ENCODE measurements at places on chromosomes 1 and 21. TPM values are rescaled to one million over a fixed set of nuclear protein-coding genes. Genes with fewer than 3 reads are reported as not detected.

Gene CELA2B
- total RNA-seq: not detected

DNA sequence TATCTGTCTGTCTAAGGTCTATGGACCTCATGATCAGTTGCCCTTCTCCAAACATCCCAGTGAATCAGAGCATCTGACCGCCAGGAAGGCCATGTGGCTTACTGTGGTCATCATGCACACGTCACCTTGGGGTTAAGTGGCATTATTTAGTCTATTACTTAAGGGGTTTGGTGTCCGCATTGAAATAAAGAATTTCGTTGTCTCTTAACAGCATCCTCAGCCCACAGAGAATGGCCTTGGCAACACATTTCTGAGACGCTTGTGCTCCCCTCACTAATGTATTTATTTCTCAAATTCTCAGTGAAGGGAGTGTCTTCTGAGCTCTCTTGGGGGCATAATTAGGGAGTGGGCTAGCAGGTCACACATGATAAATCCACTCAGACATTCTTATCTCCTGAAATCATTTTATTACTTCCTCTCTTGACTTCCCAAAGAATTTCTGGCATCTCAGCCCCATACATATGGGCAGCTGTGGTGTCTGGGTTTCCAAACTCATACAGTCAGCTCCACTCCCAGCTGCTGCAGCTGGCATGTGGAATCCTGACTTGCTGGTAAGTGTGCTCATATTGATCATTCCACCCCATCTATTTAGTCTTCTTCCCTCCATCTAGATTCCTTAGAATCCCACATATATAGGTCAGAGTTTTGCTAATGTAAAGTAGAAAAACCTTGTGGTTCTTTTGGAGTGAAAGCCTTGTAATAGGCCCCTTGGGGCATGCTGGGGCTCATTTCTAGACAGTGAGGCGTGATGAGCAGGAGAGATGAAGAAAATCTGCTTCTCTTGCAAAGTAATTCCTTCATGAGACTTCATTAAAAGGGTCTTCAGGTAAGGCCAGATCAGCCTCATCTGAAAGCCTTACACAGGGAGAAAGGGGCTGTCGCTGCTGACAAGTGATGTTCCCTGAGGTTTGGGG is 110.5 kb downstream of the HHAT start:
- DNase-seq: peak; percentile 98

Gene CFAP107
- not detected for total RNA-seq

GRCh38 chr1:97685360-97685759 is 235.5 kb downstream of the DPYD start:
- no peak for DNase-seq

Gene LPGAT1
- 67.1 TPM for total RNA-seq

Gene TRAF5
- 12.9 TPM for total RNA-seq

GRCh38 chr1:226467443-226467842 is 59.5 kb upstream of the PARP1 start:
- no peak for DNase-seq

Gene MROH9
- total RNA-seq: not detected

DNA sequence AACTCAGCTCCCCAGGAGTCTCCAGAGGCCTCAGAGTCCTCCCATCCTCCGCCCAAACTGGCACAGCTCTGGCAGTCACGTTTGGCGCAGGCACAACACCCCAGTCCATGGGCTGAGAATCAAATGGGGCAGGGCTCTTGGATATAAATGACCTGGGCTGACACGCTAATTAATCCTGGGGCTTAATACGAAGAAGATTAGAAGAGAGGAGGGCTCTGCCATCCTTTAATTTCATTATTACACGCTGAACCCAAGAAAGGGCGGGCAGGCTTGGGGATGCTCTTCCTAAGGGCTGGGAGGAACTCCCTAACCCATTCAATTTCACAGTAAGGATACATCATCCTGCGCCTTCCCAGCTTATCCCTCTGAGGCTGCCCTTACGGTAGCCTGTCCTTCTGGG is 2.4 kb downstream of the GRIK3 start:
- DNase-seq: no peak

GRCh38 chr21:33128538-33128937 is 58.6 kb downstream of the OLIG1 start:
- no peak for DNase-seq

Gene MTARC2
- total RNA-seq: 1.2 TPM

Gene SPRR4
- not detected for total RNA-seq

DNA sequence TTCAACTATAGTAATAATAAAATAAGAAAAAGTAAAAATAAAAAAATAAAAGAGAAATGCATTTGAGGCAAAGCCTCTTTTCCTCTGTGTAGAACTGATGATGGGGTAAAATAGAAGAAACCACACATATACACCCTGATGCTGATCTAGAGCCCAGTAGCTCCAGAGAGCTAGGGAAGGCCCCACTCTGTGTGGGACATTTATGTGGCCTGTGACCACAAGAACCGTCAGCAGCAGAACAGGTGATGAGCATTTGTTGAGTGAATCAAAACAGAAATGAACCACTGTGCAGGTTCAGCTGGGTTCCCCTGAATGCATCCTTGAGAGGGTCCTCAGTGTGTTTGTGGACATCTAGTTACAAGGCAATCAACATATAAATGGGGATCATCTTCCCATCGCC is 221.8 kb upstream of the HOOK1 start:
- DNase-seq: no peak

Gene EXO5
- 1.5 TPM for total RNA-seq

DNA sequence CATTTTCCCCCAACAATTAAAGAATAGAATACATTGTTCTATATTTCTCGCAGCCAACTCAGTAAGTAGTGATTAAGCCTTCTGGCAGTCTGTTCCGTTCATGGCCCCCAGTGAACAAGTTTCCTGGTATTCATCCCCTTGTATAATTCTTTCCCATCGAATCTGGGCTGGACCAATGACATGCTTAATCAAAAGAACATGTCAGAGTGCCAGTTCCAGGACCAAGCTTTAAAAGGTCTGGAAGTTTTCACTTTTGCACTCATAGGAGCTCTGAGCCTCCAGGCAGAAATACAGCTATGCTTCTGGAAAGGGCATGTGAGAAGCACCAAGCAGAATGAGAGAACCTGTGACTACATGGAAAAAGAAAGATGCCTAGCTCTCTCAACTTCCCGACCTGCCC is 22.5 kb upstream of the DPYD start:
- DNase-seq: no peak

GRCh38 chr1:94310570-94311270 is 73.3 kb upstream of the ARHGAP29 start:
- no peak for DNase-seq

DNA sequence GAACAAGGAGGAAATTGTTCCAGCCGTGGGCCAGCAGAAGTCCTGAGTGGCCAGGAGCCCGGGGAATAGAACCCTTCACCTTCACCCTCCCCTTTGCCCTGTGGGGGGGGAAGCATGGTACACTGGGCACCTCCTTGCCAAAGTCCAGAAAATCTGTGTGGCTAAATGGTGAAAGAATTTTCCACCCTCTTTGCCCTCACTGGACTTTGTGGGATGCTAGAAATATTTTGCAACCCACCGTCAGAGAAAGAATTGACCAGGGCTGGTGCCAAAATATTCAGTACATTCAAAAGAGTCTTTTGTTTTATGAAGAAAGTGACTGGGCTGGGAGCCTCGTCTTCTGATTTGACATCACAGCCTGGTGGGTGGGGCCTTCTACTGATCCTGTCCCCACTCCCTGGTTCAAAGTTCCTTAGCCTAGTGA is 14.6 kb downstream of the NFASC start:
- DNase-seq: peak; percentile 61

DNA sequence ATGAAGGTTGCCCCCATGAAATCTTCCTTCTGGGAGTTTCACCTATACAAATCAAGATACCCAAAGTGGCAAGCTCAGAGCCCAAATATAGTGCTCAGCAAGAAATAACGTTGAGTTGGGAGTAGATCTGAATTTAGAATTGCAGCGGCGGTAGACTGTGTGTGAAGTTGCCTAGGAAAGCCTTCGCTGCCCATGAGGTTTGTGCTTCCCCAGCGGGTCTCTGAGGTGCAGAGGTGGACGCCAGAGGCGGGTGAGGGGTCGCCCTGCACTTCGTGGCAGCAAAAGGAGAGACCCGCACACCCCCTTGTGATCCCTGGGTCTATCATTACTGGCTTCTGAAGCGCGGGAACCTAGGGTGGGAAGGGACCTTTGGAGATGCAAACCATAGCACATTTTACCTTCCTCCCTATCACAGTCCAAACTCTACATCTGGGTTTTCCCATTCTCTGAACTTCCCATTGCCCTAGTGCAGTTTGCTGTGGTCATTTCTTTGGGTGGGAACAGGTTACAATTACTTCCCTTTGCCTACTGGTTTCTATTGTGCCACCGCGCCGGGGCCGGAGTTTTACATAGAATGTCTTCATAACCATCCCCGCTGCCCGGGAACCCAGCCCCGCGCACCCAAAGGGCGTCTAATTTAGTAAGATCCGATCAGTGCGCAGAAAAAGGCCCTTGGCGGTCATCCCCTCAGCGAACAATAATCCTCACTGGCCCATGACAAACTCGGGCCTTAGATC is 5.2 kb downstream of the TBX15 start:
- no peak for DNase-seq

Gene WDR64
- total RNA-seq: not detected

Gene GRIK3
- total RNA-seq: not detected

DNA sequence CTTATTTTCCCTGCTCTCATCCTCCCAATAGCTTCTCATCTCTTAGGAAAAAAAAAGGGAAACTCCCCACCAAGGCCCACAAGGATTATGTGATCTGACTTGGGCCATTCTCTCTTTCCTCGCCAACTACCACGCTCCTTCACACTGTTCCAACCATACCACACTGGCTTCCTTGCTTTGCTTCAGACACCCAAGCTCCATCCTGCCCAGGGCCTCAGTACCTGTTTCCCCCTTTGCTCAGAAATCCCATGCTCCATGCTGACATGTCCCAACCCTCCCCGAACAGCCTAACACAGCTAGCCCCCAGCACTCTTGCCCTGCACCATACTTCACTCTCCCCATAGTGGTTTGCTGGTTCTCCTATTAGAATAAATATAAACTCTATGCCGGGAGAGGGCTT is 39.2 kb downstream of the MAB21L3 start:
- DNase-seq: no peak

Gene MACF1
- 77.9 TPM for total RNA-seq

Measured in SK-MEL-5 (cell line).